Gastroesophageal sphincter (tissue), 4 donors: ENCODE measurements at places on chromosomes 6 and 20. TPM values are rescaled to one million over a fixed set of nuclear protein-coding genes. Genes with fewer than 3 reads are reported as not detected.

GRCh38 chr20:50431066-50431450 lies 79.1 kb upstream of the PTPN1 start:
- no peaks in the 10 kb centered on the region for H3K36me3 ChIP-seq
- ATAC-seq = no peak
- H3K4me3 ChIP-seq = no peak overlapping the region
- H3K27ac ChIP-seq = no peak overlapping the region
- no peaks in the 10 kb centered on the region for H3K27me3 ChIP-seq

- no peak overlapping the region for H3K4me3 ChIP-seq
- H3K27ac ChIP-seq = no peak overlapping the region
- no peaks in the 10 kb centered on the region for H3K4me1 ChIP-seq
Measured at GRCh38 chr6:118124851-118125250, 217.8 kb downstream of the SLC35F1 start.

GRCh38 chr6:56664029-56664428 lies 21.3 kb upstream of the DST start:
- H3K36me3 ChIP-seq = no peaks in the 10 kb centered on the region
- H3K4me1 ChIP-seq = peaks cover 38% of the 10 kb centered on the region
- no peaks in the 10 kb centered on the region for H3K27me3 ChIP-seq
- ATAC-seq = no peak
- no peak overlapping the region for H3K27ac ChIP-seq
- H3K4me3 ChIP-seq = no peak overlapping the region

DNA sequence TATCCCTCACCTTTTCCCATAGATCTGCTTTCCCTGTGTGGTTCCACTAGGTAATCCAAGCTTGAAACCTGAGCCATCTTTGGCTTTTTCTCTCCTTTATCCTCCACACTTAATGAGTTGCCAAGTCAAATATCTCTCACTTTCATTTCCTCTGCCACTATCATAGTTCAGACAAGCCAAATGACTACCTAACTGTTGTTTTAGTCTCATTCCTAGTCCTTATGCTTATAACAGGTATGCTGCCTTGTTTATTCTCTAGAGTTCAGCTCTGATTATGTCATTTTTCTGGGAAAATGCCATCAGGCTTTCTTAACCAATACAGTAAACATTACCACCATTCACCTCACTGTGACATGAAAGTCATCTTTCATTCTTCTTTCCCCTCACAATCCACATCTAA lies 6.5 kb downstream of the EFHC1 start:
- no peaks in the 10 kb centered on the region for H3K27me3 ChIP-seq
- no peak overlapping the region for H3K4me3 ChIP-seq
- no peaks in the 10 kb centered on the region for H3K36me3 ChIP-seq
- no peak for ATAC-seq
- no peaks in the 10 kb centered on the region for H3K4me1 ChIP-seq
- H3K27ac ChIP-seq = no peak overlapping the region

SOX18 gene
- 4.4 TPM for total RNA-seq

PRDM13 gene
- total RNA-seq = not detected

- no peak overlapping the region for H3K4me3 ChIP-seq
- ATAC-seq = no peak
- H3K27ac ChIP-seq = no peak overlapping the region
- no peaks in the 10 kb centered on the region for H3K27me3 ChIP-seq
- no peaks in the 10 kb centered on the region for H3K36me3 ChIP-seq
Measured at GRCh38 chr6:123770247-123770949, 33.3 kb upstream of the NKAIN2 start.

TMEM200A gene
- total RNA-seq = 1.1 TPM

- H3K27me3 ChIP-seq = no peaks in the 10 kb centered on the region
- no peaks in the 10 kb centered on the region for H3K36me3 ChIP-seq
- no peak overlapping the region for H3K27ac ChIP-seq
- ATAC-seq = no peak
- H3K4me3 ChIP-seq = no peak overlapping the region
Measured at GRCh38 chr20:62860391-62860923, 1.2 kb downstream of the TCFL5 start.

GRCh38 chr6:148446681-148447080 lies 104.0 kb downstream of the SASH1 start:
- H3K27me3 ChIP-seq = no peaks in the 10 kb centered on the region
- H3K27ac ChIP-seq = no peak overlapping the region
- no peak overlapping the region for H3K4me3 ChIP-seq
- H3K4me1 ChIP-seq = no peaks in the 10 kb centered on the region

TRIM10 gene
- 0.08 TPM for total RNA-seq

DNA sequence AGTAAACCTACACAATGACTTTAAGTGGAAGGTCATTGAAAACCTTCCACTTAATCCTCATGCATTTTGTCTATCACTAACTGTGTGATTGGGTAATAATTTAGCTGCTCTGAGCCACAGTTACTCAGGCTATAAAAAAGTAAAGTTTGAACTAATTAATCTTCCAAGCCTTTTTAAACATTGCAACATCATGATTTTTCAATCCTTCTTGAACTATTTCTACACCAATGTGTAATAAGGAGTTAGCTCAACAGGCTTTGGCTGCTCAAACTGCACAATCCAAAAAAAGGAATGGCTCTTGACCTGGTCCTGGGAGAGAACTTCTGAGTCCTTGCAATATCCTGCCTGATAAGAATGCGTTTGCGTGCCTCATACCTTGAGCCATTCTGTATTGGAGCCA lies 34.8 kb upstream of the FILIP1 start:
- no peaks in the 10 kb centered on the region for H3K27me3 ChIP-seq
- H3K27ac ChIP-seq = no peak overlapping the region
- peak; percentile 89 for ATAC-seq
- no peak overlapping the region for H3K4me3 ChIP-seq
- peaks cover 22% of the 10 kb centered on the region for H3K4me1 ChIP-seq
- no peaks in the 10 kb centered on the region for H3K36me3 ChIP-seq

DNA sequence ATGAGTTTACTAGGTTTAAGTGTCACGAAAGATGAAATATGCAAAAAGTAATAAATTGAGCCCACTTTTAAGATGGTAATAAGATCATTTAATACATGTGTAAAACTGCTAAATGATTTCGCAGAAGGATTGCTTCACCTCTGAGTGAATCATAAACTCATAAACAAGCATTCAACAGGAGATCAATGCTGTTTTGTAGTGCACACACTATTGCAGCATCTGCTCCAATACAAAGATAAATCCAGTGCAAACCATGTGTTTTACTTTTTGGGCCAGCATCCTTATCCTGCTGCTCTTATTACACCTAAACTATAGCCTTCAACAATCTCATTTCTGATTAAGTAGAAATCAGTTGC lies 400.1 kb downstream of the NKAIN2 start:
- H3K27ac ChIP-seq = no peak overlapping the region
- no peaks in the 10 kb centered on the region for H3K36me3 ChIP-seq
- no peaks in the 10 kb centered on the region for H3K4me1 ChIP-seq
- no peaks in the 10 kb centered on the region for H3K27me3 ChIP-seq
- no peak for ATAC-seq

AKIRIN2 gene
- 11.7 TPM for total RNA-seq

GRCh38 chr20:50874758-50875665 lies 56.2 kb downstream of the ADNP start:
- no peaks in the 10 kb centered on the region for H3K4me1 ChIP-seq
- H3K27ac ChIP-seq = no peak overlapping the region
- no peak for ATAC-seq
- no peak overlapping the region for H3K4me3 ChIP-seq
- H3K27me3 ChIP-seq = no peaks in the 10 kb centered on the region

- H3K4me3 ChIP-seq = no peak overlapping the region
- H3K27ac ChIP-seq = no peak overlapping the region
- ATAC-seq = no peak
Measured at GRCh38 chr6:2529211-2529719, 221.5 kb downstream of the MYLK4 start.

DNA sequence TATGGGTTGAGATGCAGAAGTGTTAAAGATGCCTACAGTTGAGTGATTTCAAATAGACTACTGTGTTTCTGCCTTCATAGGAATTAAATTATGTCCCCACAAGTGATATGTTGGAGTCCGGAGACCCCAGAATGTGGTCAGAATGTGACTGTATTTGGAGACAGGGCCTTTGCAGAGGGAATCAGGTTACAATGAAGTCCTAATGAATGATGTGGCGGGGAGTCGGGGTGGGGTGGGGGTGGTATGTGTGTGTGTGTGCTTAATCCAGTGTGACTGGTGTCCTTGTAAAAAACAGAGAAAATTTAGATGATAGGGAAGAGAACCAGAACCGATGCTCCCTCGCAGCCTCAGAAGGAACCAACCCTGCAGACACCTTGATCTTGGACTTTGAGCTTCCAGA lies 448.2 kb downstream of the QKI start:
- H3K27ac ChIP-seq = no peak overlapping the region
- ATAC-seq = no peak
- no peak overlapping the region for H3K4me3 ChIP-seq

CALHM5 gene
- total RNA-seq = 6.0 TPM

DNA sequence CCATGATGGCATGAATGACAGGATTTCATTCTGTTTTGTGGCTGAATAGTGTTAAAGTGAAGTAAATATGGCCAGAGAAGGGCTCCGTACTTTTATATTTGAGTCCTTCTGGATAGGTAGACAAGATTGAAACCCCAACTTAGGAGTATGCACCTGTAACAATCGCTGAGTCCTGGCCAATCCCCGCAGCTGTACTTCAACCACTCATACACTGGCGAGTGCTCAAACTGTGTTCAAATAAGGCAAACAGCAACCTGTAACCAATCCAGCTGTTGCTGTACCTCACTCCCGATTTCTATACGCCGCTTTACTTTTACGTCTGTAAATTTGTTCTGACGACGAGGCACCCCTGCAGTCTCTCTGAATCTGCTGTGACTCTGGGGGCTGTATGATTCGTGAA lies 6.7 kb downstream of the TTLL2 start:
- H3K4me3 ChIP-seq = no peak overlapping the region
- peaks cover 7% of the 10 kb centered on the region for H3K27me3 ChIP-seq
- H3K4me1 ChIP-seq = no peaks in the 10 kb centered on the region
- H3K27ac ChIP-seq = no peak overlapping the region
- H3K36me3 ChIP-seq = no peaks in the 10 kb centered on the region

GRCh38 chr6:32943864-32944649 lies 3.2 kb upstream of the HLA-DMB start:
- peak overlapping the region; percentile 28 for H3K27ac ChIP-seq
- H3K4me3 ChIP-seq = no peak overlapping the region
- H3K27me3 ChIP-seq = peaks cover 4% of the 10 kb centered on the region
- no peaks in the 10 kb centered on the region for H3K36me3 ChIP-seq

MYLK4 gene
- total RNA-seq = 0.31 TPM

- no peaks in the 10 kb centered on the region for H3K27me3 ChIP-seq
- no peaks in the 10 kb centered on the region for H3K4me1 ChIP-seq
- H3K27ac ChIP-seq = no peak overlapping the region
Measured at GRCh38 chr6:2197177-2197671, 48.2 kb downstream of the GMDS start.

TRIM39 gene
- total RNA-seq = 18.4 TPM

GRCh38 chr6:147905711-147906110 lies 397.2 kb downstream of the SAMD5 start:
- H3K4me1 ChIP-seq = no peaks in the 10 kb centered on the region
- H3K27me3 ChIP-seq = no peaks in the 10 kb centered on the region
- no peak overlapping the region for H3K4me3 ChIP-seq
- H3K36me3 ChIP-seq = no peaks in the 10 kb centered on the region
- no peak for ATAC-seq

DNA sequence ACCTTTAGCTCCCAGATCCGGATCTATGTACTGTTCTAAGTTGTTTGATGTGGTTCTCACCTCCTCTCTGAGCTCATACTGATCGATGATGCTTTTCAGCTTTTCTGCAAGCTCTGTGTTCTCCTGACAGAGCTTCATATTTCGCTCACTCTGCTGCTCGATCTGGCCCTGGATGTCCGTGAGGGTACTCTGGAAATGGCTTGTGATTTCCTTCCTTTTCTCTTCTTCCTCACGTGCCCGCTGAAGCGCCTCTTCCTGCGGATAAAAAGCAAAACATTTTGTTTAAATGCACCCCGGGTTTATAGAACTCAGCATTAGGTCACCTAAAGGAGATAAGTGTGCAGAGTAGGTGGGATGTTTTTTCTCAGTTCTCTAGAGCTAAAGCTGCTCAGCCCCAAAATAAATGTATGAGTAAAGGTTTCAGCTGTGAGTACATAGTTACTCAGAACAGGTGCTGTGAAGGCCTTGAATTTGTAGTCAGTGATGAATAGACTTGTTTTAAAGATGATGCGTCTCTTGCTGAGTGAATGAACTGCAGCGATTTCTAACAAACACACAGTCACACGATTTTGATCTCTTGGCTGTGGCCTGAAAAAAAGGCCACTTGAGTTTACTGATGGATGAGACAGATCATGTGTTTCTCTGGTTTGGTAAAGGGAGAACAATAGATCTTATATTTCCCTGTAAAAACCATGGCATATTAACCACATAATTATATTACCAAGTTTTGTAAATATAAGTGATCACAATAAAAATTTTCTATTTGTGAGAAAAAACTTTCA lies 29.1 kb downstream of the TXLNB start:
- no peak overlapping the region for H3K27ac ChIP-seq
- no peaks in the 10 kb centered on the region for H3K36me3 ChIP-seq
- H3K4me1 ChIP-seq = no peaks in the 10 kb centered on the region

KCNB1 gene
- total RNA-seq = 44.1 TPM

- no peak overlapping the region for H3K4me3 ChIP-seq
- H3K27me3 ChIP-seq = no peaks in the 10 kb centered on the region
- H3K4me1 ChIP-seq = no peaks in the 10 kb centered on the region
- H3K36me3 ChIP-seq = no peaks in the 10 kb centered on the region
- H3K27ac ChIP-seq = no peak overlapping the region
Measured at GRCh38 chr6:34900321-34901031, 11.4 kb downstream of the ANKS1A start.

DNA sequence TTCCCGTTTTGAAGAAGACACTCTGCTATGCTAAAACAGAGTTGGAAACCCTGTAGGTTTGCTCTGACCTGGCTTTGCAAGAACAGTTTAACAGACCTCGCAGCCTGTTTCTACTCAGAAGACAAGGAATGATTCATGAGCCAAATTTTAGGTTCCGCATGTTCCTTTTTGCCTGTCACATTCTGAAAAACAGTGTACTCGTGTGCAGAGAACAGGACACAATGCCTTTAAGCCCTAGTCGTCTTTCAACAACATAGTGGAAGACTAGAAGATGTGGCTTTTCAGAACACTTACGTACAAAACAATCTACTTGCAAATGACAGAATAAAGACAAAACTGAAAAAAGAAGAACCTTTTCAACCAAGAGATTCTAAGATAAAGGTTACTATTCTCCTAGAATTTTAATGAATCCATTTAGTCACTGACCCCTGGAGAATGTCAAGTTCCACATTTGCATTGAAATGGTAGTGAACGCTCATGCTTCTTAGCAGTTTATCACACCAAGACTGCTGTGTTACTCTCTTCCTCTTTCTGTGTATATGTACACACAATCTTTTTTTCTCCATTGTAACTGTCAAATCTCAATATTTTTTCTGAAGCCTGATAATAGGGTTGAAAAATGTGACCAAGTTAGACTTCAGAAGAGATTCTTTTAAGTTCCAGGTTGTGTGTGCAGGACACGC lies 220.7 kb upstream of the NRSN1 start:
- ATAC-seq = no peak
- no peaks in the 10 kb centered on the region for H3K4me1 ChIP-seq
- H3K27me3 ChIP-seq = no peaks in the 10 kb centered on the region
- H3K4me3 ChIP-seq = no peak overlapping the region

FOXA2 gene
- total RNA-seq = not detected

- H3K36me3 ChIP-seq = no peaks in the 10 kb centered on the region
- no peak overlapping the region for H3K4me3 ChIP-seq
Measured at GRCh38 chr6:112311950-112312547, 35.1 kb upstream of the RFPL4B start.

HFE gene
- 3.7 TPM for total RNA-seq
